ENCODE measurements at places on chromosomes 16 and 17.

DNA sequence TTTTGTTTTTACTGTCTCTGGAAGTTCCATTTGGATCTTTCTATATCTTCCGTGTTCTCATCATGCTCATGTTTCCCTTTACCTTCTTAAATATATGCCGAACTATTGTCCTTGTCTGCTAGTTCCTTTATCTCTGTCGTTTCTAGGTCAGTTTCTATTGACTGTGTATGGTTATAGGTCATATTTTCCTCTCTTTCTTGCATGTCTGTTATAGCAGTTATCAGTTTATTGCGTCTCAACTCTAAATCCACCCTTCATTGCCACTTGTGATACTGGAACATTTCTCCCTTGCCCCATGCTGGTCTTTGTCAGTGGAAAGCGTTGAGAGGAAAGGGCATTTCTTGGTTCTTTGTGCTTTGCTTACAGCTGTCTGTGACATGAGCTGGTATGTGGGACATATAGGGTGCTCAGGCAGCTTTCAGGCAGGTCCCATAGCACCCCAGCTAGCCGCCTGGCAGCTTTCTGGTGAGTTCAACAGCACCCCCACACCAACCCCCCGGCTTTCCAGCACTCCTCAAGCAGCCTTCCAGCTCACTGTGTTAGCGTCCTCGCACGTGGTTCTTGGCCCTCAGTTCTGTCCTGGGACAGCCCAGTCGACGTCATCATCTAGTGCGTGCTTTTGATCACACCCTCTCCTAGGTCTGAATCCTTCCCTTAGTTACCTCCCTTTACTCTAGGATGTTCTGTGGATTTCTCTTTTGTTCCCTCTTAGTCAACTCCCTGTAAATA, 15.4 kb upstream of the DNASE1 start:
- DNase-seq: no peak

DNA sequence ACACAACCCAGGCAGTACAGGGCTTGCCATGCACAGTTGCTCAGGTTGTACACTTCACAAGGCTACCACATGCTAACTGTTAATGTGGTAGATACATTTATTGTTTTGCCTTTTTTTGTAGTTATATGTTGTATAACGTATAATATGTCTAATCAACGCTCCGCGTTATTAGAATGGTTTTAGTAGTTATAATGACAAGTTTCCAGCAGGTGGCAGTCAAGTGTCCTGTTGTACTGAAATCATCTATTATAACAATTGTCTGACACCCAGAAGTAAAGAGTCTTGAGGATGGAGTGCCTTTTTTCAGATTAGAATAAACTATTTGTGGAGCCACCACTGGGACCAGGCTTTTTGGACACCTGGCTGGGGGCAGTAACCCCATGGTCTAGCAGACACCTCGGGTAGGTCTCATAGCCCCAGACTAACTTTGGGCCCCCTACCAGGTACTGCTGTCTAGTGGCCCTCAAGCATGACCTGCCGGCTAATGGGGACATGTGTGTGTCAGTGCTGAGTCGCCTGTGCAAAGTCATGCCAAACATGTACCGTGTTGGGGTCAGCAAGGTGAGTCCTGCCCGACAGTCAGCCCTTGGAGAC, 32.8 kb downstream of the MYO15A start:
- DNase-seq: no peak

GRCh38 chr17:13600475-13601321, 1.0 kb downstream of the HS3ST3A1 start:
- DNase-seq: no peak

GRCh38 chr17:63546308-63547082, 3.8 kb upstream of the DCAF7 start:
- no peak for DNase-seq

- DNase-seq: no peak
These were observed 465.9 kb upstream of the ERCC4 start for GRCh38 chr16:13453938-13454553.

DNA sequence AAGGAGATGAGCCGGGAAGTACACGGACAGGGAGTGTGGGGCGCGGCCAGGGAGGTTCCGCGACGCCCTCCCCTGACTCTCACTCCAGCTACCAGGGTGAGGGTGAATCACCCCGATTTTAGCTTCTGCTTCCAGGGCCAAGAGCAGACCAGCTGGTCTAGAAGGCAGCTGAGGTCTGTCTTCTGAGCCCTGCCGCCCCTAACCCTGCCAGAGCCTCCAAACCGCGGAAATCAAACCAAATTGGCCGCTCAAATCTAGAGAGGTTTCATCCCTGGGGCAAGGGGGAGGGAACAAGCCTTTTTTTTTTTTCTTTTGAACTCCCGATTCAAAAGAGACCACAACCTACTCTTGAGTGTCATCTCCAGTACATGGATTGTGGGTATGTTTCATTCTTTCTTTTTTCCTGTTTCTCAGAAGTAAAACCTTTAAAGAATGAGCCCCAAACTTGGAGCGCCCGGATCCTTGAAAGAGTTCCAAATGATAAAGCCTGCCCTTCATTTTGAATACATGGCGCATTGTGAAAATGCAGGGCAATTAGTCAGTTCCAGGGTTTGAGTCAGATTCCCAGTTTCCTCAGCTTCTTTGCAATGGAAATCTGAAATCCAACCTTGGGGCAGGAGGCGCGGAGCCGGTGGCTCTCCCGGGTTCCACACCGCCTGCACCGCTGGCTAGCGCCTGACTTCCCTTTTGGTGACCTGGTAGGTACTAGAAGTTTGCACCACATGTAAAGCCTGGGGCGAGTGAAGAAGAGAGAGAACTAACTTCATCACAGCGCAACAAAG, 16.5 kb upstream of the ZFHX3 start:
- no peak for DNase-seq

GRCh38 chr17:30524847-30525246, 47.6 kb downstream of the GOSR1 start:
- no peak for DNase-seq

DNA sequence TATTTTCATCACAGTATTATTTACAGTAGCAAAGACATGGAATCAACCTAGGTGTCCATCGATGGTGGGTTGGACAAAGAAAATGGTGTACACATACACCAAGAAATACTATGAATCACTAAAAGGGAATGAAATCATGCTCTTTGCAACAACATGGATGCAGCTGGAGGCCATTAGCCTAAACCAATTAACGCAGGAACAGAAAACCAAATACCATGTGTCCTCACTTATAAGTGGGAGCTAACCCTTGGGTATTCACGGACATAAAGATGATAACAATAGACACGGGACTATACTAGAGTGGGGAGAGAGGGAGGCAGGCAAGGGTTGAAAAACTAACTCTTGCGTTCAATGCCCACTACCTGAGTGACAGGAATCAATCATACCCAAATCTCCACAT, 41.0 kb downstream of the MRPS23 start:
- DNase-seq: no peak

DNA sequence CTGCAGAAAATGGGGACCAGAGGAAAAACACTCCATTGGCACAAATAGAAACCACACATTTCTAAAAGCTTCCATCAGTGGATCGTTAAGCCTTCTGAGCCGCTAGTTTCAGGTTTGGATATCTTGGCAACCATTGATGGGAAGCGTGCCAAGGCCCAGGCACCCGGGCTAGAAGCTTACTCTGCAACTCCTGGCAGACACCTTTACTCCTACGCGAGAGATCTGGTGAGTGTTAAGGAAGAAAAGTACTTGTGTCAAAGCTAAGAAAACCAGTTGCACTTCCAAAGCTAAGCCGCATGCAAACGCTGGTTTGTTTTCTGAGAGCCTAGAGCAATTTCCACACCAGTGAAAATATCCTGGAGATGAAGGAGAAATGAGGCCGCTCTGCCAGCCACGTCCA, 472.4 kb downstream of the PMP22 start:
- no peak for DNase-seq

GRCh38 chr16:12723681-12724080, 80.0 kb downstream of the CPPED1 start:
- no peak for DNase-seq

- no peak for DNase-seq
These were observed 5.4 kb downstream of the HELZ start for GRCh38 chr17:67239597-67239996.

- DNase-seq: no peak
These were observed at the start of gene ORAI3 for GRCh38 chr16:30948667-30949649. ORAI3 (plus strand) TSS chr16:30949068; CDS start chr16:30949290, 222 bp downstream.
